ENCODE measurements at places on chromosomes 5 and 9.

DNA sequence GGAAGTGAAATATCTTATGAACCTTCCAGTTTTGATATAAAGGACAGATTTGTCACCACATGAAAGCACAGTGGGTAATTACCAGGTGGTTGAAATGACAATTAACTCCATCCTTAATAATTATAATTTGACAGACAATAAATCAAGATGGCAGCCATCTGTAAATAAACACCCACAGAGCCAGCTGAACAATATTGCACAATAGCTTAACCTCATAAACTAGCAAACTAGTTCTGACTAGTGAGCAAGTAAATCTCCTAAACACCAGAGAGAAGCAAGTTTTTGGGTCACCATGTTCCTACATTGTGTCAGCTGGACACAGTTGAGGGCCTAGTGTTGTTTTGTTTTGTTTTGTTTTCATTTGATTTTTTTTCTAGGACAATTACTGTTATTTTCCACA, 577.4 kb downstream of the ACTL7B start:
- no peak for DNase-seq

- no peak for DNase-seq
These were observed 542.4 kb downstream of the RAB3C start for GRCh38 chr5:59125011-59125961.

DNA sequence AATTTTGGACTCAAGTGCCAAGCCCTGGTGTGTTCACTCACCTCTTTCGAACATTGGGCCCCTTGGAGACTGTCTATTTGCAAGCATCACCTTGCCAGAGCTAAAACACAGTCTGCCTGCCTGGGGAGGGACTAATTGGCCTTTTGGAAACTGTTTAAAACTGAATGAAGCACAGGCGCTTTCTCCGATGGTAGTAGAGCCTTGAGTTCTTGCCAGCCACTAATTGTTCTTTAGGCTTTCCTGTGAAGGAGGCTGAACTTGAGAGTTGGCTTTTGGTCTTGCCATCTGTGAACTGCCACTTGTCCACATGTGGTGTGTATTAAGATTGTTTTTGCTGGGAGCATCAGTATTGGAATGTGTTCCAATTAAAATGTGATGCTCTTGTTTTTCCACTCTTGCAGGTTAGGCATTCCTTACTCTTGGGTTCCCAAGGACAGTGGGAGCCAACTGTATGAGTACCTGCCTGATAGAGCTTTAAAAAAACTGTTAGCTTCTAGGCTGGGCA, 26.0 kb downstream of the GARNL3 start:
- DNase-seq, result no peak

DNA sequence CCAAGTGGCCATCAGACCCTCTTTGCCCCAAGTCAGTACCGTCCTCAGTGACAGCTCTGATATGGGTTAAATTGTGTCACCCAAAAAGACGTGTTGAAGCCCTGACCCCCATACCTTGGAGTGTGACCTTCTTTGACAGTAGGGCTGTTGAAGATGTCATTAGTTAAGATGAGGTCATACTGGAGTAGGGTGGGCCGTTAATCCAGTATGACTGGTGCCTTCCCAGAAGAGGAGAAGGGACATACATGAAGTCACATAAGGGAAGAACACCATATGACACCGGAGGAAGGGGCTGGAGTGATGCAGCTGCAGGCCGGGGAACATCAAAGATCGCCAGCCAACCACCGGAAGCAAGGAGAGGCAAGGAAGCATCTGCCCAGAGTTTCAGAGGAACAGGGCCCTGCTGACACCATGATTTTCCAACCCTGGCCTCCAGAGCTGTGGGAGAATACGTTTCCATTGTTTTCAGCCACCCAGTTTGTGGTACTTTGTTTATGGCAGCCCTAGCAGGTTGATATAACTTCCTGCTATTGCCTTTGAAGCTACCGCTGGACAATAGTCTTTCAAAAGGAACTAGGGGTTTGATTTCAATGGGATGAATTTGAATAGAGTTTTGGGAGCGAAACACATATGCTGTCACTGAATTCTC, 36.4 kb upstream of the CPEB4 start:
- DNase-seq, result no peak

DNA sequence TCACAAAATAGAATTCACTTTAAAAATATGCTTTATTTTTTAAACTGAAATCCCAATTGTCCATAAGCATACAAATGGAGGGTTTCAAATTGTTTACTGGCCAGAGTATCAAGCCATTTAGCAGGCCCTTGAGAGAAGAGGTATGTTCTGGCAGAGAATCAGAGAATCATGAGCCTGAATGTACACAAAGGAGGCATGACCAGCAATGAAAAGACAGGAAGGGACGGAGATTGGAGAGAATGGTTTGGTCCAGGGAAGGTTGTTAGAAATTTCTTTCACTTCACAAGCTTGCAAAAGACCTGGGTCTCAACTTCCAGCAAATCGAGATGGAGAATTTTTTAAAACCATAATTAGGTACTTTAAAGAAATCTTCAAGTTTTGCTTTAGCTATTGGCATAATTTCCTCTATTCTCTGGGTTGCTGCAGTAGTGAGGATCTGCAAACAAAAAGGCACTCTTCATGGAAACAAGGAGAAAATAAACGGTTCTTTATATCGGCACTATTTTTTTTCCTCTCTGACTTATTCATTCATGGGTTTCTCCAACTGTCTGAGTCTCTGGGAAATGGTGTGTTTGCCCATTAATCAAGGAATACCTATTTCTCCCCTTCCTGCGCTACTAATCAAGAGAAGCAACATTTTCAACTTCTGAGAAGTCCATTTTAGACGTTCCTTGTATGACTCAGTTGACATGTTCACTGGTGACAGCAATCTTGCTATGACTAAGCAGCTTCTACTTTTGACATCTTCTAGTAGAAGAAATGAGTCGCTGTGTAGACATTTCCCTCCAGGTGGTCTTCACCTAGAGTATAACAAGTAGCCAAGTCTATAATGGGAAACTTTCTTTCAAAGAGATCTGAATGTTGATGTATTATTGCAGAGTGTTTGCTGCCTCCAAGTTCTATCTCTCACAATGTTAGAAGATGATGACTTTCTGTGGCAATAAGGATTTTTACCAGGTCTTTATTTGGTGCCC, 23.1 kb upstream of the ERCC6L2 start:
- DNase-seq, result no peak

- no peak for DNase-seq
These were observed 198.4 kb upstream of the NR3C1 start for GRCh38 chr5:143601917-143602333.

GRCh38 chr9:105330755-105331154, 86.3 kb downstream of the SLC44A1 start:
- DNase-seq, result no peak

DNA sequence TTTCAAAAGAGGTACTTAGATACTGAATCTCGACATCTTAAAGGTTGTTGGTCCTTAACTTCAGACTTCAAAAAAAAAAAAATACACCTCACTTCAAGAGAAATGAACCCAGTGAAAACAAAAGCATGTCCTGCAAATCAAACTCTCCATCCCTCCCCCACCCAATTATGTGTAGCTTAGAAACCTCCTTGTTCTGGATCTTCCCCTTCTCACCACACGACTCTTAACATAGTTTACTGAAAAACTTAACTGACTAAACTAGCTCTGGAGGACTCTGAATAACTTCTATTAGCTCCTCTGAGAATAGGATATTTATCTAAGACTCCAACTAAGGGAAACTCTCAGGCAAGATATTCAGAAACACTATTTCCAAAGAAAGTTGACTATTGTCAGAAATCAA, 48.7 kb upstream of the HK3 start:
- DNase-seq, result no peak
